Bronchial smooth muscle cell (primary cell): ENCODE measurements at places on chromosomes 13 and 19. TPM values are rescaled to one million over a fixed set of nuclear protein-coding genes. Genes with fewer than 3 reads are reported as not detected.

DAND5 gene
- total RNA-seq = not detected in 2 replicates

KLF2 gene
- 0.34 and 0.63 TPM in 2 replicates for total RNA-seq

HPN gene
- total RNA-seq = 0.09 and 0.16 TPM in 2 replicates

CLEC17A gene
- total RNA-seq = 0.09 and 0.16 TPM in 2 replicates
